NCI-H1048 (cell line): ENCODE measurements at places on chromosomes 1 and 21.

GRCh38 chr1:157262422-157262821 is 124.2 kb upstream of the ETV3 start:
- no peak for DNase-seq

DNA sequence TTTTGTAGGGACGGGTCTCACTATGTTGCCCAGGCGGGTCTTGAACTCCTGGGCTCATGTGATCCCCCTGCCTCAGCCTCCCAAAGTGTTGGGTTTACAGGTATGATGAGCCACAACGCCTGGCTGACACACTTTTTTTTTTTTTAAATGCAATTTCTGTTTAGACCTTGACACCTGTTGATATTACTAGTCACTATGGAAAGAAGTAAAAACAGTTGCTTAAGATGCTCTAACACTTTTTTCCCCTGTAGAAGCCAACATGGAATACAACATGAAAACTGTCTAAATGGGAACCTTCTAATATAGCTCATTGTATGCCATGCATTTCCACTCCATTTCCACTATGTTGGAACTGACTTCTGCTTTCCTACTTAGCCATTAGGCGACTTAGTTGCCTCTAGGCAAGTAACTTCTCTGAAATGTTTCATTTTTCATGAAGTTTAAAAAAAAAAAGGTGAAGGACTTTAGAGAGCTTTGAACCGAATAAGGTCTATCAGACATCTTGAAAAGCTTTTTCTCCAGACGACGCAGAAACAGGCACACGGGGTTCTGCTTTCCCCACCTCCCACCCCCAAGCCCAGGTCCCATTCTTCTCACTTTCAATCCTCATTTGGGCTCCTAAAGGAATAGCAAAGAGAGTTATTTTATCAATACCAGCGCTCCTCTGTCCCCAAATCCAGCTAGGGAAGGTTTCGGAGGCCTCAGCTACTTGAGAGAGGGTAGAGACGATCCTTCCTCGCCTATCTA is 648 bp upstream of the DR1 start:
- no peak for DNase-seq

DNA sequence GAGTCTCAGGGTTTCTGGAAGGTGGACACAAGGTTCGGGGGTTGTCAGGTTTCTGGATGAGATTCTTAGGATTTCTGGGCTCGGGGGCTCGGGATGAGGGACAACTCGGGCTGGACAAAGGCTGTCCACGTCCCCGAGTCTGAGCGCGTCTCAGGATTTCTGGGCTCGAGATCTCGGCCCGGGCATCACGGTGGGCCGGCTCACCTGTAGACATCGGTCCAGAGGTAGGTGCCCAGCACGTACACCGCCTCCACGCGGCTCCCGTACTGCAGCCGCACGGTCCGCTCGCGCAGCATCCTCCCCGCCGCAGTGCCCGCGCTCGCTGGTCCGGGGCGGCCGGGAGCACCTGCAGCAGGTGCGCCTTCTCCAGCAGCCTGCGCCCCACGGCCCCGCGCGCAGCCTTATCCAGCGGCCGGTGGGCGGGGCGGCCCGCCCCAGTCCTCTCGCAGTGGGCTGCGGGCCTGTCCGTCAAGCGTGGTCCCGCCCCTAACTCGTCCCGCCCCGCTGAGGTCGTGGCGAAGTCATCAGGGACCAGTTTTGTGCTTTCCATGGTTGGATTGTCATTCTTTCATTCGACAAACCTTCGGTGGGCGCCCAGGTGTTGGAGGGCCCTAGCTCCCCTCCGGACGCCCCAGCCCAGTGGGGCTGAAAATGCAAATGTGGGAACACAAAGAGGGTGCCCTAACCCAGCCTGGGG is at the start of gene PADI2:
Gene PADI2 (minus strand): TSS at position 376 of the 697 bp plus-strand sequence. CDS start 80 bp downstream, at position 296.
- peak; percentile 17 for DNase-seq

DNA sequence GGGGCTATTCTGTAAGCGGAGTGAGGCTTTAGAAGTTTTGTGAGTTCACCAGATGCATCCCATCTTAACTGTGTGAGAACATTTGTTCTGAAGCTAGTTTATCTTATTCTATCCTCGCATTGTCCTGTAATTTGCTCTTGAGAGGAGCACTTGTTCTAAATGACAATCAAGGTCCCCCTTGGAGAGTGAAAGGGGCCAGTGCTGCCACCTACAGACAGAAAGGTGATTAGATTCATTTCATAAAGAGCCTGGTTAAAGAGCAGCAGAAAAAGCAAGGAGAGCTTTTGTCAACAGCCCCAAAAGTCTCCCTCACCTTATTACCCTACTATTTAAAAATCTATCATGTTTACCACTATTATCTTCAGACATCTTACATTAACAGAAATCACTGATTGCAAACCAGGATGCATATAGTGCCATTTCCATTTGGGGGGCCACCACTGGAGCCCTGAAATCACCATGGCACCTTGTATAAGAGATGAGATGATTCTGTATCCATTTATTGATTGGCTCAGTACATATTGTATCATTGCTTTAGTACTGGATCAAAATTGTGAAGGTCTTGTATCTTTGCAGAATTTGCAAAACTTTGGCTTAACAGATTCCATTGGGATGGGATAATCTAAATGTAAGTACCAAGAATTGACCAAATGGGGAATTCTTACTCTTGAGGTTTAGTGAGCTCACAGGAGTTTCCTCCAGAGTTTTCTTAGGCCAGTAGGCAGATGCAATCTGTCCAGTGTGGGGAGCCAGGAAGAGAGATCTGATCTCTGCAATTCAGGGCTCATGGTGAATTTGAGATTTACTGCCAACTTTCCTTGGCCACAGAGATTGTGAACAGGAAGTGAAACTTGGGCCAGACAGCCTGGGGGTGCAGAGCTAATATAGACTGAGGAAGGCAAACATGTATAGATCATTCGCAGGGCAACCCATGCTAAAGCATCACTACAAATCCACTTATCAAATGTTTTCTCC is 64.3 kb upstream of the TRABD2B start:
- no peak for DNase-seq

GRCh38 chr1:16134066-16134801 is 21.6 kb downstream of the EPHA2 start:
- no peak for DNase-seq

DNA sequence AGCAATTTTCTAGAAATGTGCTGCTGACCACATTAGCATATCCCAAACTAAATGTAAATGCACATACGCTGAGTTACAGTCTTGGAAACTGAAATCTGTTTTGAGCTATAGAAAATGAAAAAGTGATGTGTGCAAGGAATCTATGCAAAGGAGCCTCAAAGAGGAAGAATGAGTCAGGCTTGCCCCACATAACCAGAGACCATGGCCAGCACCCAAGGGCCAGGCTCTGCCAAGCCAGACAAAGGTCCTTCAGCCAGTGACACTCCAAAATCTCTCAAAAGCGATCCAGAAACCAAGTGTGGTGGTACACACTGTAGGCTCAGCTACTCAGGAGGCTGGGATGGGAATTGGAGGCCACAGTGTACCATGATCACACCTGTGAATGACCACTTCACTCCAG is 195.2 kb downstream of the TOMM20 start:
- no peak for DNase-seq
